ENCODE measurements at places on chromosomes 1 and 21.

DNA sequence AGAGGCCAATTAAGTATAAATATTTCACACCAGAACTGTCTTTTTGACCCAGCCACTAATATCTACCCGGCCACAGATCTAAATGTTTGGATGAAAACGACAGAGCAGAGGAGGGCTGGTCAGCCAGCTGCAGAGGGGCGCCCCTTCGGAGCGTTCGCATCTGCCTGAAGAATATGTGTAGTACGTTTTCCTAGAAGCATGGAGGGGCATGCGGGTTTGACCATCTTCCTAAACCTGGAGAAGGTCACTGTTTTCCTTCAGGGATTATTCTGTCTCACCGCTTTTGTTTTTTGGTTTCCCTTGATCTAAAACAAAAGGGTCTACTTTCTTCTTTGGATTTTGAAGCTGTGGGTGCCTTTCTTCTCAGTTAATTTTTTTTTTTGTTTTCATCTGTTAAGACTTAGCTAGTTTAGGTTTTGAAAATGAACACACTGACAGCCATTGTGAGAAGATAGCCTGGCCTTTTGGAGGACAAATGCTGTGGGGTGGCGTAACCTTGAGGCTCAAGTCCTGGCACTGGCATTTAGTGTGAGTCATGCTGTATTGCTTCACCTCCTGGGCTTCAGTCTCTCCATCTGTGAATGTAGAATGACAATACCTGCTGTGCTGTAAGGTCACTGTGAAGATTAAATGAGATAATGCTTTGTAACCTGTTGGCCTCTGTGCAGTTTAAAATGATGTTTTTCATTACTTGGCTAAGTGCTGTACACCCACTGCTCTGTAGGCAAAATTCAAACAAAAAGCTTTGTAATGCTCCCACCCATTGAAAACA, 74.1 kb upstream of the IRF2BP2 start:
- no peak for DNase-seq

- DNase-seq, result no peak
These were observed 9.4 kb upstream of the CTBS start for GRCh38 chr1:84583648-84584047.

GRCh38 chr1:42417166-42417565, 36.6 kb downstream of the RIMKLA start:
- no peak for DNase-seq

GRCh38 chr1:9038881-9039760, 12.9 kb upstream of the SLC2A7 start:
- no peak for DNase-seq

GRCh38 chr1:90675161-90675847, 41.8 kb downstream of the BARHL2 start:
- no peak for DNase-seq

DNA sequence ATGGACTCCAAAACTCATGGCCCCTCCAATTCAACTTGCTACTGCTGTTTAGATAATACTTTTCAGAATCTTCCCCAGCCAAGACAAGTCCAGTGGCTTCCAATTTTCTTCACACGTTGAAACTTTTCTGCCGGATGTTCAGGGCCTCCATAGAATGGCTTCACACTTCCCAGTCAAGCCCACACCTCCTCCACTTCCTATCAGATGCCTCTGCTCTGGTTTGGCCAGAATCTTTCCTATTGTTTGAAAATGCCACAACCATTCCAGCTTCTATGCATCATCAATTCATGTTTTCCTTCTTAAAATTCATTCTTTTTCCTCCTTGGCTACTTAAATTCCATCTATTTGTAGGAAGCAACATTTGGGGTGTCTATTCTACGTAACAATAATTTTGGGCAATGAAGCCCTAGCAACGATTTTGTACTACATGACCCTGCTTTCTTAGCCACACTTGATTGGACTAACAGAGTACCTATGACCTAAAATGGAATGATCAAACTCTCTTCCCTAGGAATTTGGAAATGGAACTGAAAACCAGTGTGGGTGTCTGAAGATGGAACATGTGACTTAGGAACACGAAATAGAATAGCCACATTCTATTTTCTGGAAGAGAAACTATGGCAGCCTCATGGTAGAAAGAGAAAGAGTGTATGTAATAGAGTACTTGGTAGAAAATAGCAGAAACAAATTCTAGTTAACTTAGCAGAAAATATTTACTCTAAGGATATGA, 74.1 kb upstream of the CNIH3 start:
- DNase-seq, result no peak

GRCh38 chr1:186738926-186739325, 58.7 kb upstream of the PTGS2 start:
- no peak for DNase-seq

- DNase-seq, result no peak
These were observed 12.4 kb downstream of the IER5 start for GRCh38 chr1:181100934-181101333.

- DNase-seq, result no peak
These were observed 230.1 kb downstream of the TRABD2B start for GRCh38 chr1:47766832-47767740.

GRCh38 chr1:168506204-168506819, 37.5 kb downstream of the XCL2 start:
- no peak for DNase-seq

GRCh38 chr21:44298301-44298700, 1.6 kb upstream of the PFKL start:
- DNase-seq, result no peak

DNA sequence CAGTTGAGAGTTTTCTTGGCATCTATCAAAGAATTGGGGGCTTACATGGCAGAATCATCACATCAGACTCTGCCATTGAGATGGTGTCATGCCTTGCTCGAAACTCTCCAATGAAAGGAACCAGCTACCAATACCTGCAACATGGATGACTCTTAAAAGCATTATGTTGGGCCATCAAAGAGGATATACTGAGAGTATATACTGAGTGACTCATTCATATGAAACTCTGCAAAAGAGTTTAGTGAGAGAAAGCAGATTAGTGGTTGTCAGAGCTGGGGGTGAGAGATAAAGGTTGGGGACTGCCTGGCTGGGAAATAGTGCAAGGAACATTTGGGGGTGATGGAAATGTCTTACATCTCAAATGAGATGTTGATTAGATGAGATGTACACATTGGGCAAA, 14.7 kb upstream of the HMGB4 start:
- DNase-seq, result no peak

GRCh38 chr1:234505769-234506102, 26.8 kb upstream of the TARBP1 start:
- no peak for DNase-seq

- DNase-seq, result no peak
These were observed 153.3 kb upstream of the BEND5 start for GRCh38 chr1:48930011-48930410.

- DNase-seq, result peak; percentile 32
These were observed 427 bp downstream of the AKR7A2 start for GRCh38 chr1:19311503-19311930.

- no peak for DNase-seq
These were observed 30.3 kb upstream of the MUTYH start for GRCh38 chr1:45370575-45370974.

- no peak for DNase-seq
These were observed 83.9 kb upstream of the ZNF648 start for GRCh38 chr1:182145441-182145840.

GRCh38 chr1:5734996-5735395, 257.2 kb downstream of the NPHP4 start:
- DNase-seq, result no peak

DNA sequence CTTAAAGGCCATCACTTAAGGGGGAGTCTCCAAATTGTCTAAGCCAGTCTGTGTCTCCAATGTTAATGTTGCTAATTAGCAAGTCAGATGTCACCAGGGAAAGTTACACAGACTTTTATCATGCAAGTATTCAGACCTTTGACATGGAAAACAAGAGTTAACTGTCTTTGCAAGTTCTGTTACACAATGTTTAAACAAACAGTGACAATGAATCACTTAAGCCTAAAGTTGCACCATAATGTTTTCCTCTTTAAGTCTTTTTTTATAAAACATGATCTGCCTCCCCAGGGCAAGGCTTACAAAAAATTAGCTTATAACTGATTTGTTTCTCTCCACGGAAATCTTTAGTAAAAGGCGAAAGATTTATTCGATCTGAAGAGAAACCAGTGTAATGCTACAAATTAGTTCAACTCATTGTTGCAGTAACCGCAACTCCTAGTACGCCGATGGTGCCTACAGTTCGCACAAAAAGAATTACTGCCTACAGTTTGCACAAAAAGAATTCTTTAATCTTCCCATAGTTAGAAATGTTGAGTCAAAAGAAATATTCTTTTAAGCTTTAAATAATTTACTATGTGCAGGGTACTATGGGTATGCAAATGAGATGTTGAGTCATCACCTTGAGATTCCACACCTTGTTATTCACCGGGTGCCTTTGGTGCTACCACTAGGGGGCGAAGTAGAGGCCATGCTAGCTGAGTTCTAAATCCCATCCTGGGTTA, 45.3 kb downstream of the HHAT start:
- DNase-seq, result peak; percentile 85

DNA sequence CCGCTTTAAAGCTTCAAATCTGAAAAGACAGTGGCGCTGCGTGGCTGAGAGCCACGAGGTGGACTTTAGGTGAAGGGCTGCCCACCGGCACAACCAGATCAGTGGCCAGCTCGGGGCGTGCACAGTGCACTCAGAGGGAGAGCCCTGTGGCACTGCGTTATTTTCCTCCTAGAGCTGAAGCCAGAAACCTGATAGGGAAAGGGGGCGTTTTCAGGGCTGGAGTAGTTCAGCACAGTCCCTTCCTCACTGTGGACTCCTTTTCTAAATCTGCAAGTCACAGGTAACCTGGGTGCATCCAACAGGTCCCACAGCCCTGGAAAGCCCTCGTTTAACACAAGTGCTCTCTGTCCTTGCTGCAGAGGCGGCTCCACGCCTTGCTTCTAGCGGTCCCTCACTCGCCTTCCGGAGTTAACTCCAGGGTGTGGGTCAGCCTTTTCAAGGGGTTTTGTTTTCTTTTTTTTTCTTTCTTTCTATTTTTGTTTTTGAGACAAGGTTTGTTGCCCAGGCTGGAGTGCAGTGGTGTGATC, 81.2 kb downstream of the GALNT2 start:
- no peak for DNase-seq

DNA sequence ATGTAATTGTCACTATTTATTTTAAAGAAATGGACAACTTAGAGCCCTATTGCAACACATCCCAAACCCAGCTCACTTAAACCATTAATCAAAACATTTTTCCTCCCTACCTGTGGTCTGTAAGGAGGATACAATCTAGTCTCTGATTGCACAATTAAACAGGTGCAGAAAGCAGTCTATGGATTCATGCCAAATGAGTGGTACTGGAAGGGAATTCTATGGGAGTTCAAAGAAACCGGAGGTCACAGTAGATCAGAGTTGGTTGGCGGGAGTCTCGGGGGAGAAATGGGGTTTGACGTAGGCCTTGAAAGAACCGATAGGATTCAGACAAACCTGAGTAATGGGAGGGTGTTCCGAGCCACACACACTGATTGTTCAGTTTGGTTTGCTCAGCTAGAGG, 314.9 kb downstream of the KIF26B start:
- no peak for DNase-seq

- no peak for DNase-seq
These were observed 44.7 kb upstream of the COL24A1 start for GRCh38 chr1:86201311-86201710.
